Gastrocnemius medialis (tissue), 4 donors: ENCODE measurements at places on chromosomes 1 and 21. TPM values are rescaled to one million over a fixed set of nuclear protein-coding genes. Genes with fewer than 3 reads are reported as not detected.
A peak's percentile ranks its signal among the peaks of the same experiment; 100 is the strongest.

Gene OR2T33
- not detected for total RNA-seq

Gene NES
- total RNA-seq = 13.7 TPM

Gene PALMD
- 89.2 TPM for total RNA-seq

Gene OR2AK2
- total RNA-seq = not detected

Gene BATF3
- 0.38 TPM for total RNA-seq

Gene CYP4Z1
- 0.49 TPM for total RNA-seq

Gene RBP7
- 8.0 TPM for total RNA-seq

Gene OR2T2
- total RNA-seq = not detected

- H3K4me1 ChIP-seq = peaks cover 11% of the 10 kb centered on the region
- DNase-seq = no peak
- H3K36me3 ChIP-seq = no peaks in the 10 kb centered on the region
- peaks cover 41% of the 10 kb centered on the region for H3K27me3 ChIP-seq
- H3K27ac ChIP-seq = no peak overlapping the region
Measured at GRCh38 chr21:42654179-42654912, 925 bp downstream of the PDE9A start.

GRCh38 chr21:25964015-25964414 lies 206.6 kb downstream of the APP start:
- H3K27ac ChIP-seq = peak overlapping the region; percentile 55
- H3K27me3 ChIP-seq = no peaks in the 10 kb centered on the region
- peaks cover 3% of the 10 kb centered on the region for H3K4me1 ChIP-seq

DNA sequence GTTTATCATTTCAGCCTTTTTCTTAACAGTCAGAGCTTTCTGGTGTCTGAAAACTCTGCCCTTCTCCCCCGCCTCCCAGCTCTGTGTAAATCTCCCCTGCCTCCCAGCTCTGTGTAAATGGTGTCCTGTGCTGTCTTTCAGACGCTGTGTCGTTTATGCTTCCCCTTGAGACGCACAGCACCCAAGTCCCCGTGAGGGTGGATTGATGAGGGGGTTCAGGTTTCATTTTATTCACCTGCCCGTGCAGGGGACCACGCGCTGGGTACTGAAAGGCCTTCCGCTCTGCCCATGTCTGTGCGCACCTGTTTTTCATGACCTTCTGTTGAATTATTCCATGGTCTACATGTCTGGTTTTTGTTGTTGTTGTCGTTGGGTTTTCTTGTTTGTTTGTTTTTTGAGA lies 108.2 kb upstream of the COL6A1 start:
- no peak overlapping the region for H3K27ac ChIP-seq
- H3K4me1 ChIP-seq = no peaks in the 10 kb centered on the region
- H3K36me3 ChIP-seq = no peaks in the 10 kb centered on the region
- DNase-seq = no peak
- H3K27me3 ChIP-seq = peaks cover 36% of the 10 kb centered on the region

DNA sequence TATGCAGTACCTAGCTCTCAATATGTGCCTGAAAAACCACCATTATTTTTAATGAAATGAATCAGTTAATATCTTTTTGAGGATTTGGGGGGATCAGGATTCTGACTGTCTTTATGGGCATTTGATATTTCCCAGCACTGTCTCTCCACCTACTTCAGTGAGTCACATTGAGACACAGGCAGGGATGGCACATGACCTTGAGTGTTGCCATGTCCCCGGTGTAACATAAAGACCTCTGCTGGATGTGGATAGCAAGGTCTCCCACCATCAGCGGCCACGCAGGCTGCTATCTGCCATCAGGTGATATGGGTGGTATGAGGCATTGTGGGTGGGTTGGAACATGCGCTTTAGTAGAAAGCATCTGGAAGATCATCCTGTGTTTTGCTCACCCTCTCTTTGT lies 103.2 kb downstream of the RGL1 start:
- no peak for DNase-seq
- H3K4me1 ChIP-seq = no peaks in the 10 kb centered on the region
- no peaks in the 10 kb centered on the region for H3K36me3 ChIP-seq
- no peak overlapping the region for H3K27ac ChIP-seq

DNA sequence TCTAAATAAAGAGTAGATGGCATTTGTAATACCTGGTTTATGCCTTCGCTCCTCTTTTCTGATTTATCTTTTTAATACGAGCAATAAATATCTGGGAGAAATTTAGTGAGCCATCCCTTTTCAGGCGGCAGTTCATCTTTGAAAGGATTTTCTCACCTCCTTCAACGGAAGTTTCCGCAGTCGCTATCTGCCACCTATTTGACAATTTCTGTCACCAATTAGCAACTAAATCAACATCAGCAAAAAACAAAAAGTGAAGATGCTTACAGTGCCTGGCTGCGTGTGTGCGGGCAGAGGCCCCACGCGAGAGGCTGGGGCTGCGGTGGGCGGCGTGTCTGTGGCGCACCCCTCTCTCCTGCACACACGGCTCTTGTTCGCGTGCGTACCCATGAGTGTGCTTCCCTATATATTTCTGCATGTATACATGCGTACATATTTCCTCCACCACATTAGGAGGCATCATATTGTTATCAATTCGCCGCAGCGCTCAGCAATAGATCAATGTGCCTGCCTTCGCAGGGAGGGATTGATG lies 117.3 kb upstream of the BARHL2 start:
- peaks cover 46% of the 10 kb centered on the region for H3K27me3 ChIP-seq
- H3K27ac ChIP-seq = no peak overlapping the region
- peaks cover 8% of the 10 kb centered on the region for H3K4me1 ChIP-seq
- no peaks in the 10 kb centered on the region for H3K36me3 ChIP-seq

DNA sequence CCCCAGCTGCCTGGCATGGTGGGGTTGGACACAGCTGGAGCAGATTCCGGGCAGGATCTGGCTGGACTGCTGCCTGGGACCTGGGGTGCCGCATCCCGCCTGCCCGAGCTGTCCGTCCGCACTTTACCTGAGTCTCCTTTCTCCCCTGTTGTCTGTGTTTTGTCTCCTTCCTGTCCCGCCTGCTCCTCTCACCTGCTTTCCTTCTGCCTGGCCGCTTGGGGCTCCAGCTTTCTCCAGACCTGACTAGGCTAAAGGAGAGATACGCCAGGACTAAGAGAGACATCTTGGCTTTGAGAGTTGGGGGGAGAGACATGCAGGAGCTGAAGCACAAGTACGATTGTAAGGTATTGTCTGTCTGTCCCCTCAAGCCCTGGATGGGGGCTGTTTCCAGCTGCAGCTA lies 73.3 kb downstream of the ARHGEF10L start:
- H3K27me3 ChIP-seq = no peaks in the 10 kb centered on the region
- DNase-seq = no peak
- no peak overlapping the region for H3K27ac ChIP-seq

GRCh38 chr1:211490821-211491415 lies 1.0 kb downstream of the RD3 start:
- H3K4me3 ChIP-seq = no peak overlapping the region
- no peaks in the 10 kb centered on the region for H3K36me3 ChIP-seq
- no peak overlapping the region for H3K27ac ChIP-seq
- DNase-seq = no peak
- H3K27me3 ChIP-seq = peaks cover 4% of the 10 kb centered on the region

DNA sequence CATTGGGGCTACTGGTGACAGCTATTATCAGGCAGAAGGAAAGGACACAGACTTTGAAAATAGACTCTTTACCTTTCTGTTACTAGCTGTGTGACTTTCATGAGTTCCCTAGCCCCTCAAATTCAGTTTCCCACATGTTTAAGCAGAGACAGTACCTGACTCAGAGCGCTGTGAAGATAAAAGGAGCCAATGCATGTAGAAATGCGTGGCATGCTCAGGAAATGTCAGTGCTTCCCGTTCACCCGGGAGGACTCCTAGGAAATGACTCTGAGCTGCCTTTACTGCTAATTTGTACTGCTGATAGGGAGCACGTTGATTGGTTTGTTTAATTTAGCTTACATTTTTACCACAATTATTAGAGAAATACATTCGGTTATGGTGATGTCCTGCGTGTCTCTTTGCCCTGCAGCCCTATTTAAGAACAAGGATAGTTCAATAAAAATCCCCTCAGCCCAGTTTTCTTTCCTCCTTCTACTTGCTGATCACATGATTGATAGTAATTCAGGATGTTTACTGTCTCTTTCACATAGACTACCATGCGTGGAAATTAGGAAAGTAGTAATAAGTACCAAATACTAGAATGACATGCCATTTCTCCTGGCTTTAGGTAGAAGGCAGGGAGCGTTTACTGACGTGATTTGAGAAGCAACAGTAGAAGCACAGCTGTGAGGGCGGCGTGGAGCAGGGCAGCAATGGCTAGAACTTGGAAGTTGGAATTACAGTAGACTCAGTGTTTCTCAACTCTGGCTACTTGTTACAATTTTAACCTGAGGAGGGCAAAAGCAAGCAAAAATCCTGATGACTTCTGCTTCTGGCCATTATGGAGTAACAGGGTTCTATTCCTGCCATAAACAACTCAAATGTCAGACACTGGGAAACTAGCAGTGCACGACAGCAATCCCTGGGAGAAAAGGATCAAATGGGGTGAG lies 15.9 kb downstream of the PDIK1L start:
- peak overlapping the region; percentile 84 for H3K27ac ChIP-seq
- DNase-seq = peak; percentile 31
- no peaks in the 10 kb centered on the region for H3K36me3 ChIP-seq
- no peaks in the 10 kb centered on the region for H3K27me3 ChIP-seq
- peaks cover 40% of the 10 kb centered on the region for H3K4me1 ChIP-seq

- no peaks in the 10 kb centered on the region for H3K4me1 ChIP-seq
- no peak overlapping the region for H3K27ac ChIP-seq
Measured at GRCh38 chr1:85049735-85050166, 1.5 kb upstream of the MCOLN3 start.
